Type B pancreatic cell (in vitro differentiated cells): ENCODE measurements at places on chromosomes 2 and 18. TPM values are rescaled to one million over a fixed set of nuclear protein-coding genes. Genes with fewer than 3 reads are reported as not detected.

DNA sequence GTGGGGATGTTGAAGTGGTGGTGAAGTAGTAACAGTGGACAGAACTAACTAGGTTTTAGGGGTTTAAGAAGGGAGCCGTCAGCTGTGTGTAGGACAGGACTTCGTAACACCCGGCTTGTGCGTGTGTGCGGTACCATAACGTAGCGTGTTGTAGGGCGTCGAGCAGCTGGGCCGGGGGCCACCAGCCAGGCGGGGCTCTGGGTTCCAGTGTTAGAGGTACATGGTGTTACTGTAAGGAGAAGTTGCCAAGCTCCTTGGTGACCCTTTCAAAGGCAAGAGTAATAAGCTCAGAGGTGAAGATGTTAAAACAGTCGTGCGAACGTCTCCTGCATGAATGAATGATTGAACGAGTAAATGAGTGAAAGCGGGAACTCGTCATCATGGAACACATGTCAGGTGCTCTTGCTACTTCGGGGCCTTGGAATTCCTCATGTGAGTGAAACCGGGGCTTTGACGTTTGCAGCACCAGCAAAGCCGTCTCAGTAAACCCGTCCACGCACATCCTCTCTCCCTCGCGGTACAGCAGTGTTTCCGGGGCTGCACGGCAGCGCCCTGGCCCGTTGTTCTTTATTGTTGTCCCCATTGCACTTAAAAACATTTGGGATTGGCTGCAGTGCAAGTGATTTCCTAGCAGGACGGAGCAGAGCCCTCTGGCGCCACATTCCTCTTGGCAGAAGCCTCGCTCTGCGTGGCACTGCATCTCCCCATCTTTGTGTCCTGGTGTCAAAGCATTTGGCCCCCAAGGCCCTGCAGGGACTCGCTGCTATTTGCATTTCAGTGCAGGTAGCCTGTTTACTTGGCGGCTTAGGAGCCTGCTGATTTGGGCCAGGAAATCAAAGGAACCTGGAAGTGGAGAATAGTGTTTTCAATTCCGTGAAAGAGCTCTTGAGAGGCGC, 115.0 kb downstream of the GBX2 start:
- peaks cover 9% of the 10 kb centered on the region for H3K27me3 ChIP-seq
- no peak for DNase-seq
- no peak overlapping the region for H3K27ac ChIP-seq
- no peak overlapping the region for H3K4me3 ChIP-seq

DNA sequence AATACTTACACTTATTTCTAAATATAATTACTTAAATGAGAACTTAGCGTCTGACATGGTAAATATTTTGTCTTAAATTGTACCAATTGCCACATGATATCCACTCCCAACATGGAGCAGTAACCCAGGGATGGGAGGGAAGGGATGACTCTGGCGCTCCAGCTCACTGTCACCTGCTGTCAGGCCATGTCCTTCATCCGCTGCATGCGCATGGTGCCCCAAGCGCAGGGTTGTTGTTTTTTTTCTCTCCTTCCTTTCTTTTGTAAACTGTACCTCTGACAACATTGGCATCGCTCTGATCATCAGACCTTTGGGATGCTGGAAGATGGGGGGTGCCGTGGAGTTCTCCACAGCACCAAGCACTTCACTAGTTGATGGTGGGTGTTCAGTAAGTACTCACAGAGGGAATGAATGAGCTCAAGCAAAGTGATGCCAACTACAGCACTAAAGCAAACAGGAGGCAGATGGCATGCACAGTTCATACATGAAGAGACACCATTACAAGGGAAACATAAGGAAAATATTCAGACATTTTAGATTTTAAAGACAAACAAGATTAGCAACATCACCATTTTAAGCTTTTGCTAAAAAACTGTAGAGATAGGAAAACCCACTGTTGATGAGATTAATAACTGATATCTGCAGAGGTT, 247.8 kb downstream of the GBX2 start:
- peaks cover 27% of the 10 kb centered on the region for H3K36me3 ChIP-seq
- H3K27me3 ChIP-seq, result no peaks in the 10 kb centered on the region
- H3K27ac ChIP-seq, result no peak overlapping the region
- H3K4me3 ChIP-seq, result no peak overlapping the region
- H3K4me1 ChIP-seq, result peaks cover 10% of the 10 kb centered on the region

DNA sequence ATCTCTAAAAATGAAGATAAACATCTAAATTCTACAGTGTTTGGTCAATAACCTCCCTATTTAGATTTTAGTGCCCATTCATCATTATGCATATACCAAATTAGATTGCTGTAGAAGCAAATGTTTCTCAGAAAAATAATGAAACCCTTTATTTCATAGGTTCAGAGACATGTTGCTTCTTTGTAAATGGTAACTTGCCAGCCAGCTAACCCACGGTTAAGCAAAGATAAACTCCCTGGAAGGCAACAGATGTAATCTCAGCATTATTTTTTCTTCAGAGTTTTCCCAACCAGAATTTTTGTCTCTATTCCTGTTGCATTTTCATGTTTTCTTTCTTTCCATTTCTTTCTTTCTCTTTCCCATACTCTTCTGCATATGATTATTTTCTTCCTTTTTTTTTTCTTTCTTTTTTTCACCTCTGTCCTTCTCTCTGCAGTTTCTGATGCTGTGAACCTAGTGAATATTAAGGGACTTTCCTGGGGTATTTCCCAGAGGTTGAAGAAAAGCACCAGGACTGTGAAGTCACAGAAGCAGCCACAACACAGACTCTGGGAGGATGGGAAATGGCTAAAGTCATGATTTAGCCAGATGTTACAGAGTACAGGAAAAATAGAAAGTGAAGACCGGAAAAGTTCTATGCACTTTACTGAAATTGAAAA, 50.0 kb upstream of the DSG1 start:
- no peak overlapping the region for H3K27ac ChIP-seq
- H3K4me1 ChIP-seq, result peaks cover 13% of the 10 kb centered on the region
- H3K4me3 ChIP-seq, result no peak overlapping the region
- no peak for DNase-seq

DNA sequence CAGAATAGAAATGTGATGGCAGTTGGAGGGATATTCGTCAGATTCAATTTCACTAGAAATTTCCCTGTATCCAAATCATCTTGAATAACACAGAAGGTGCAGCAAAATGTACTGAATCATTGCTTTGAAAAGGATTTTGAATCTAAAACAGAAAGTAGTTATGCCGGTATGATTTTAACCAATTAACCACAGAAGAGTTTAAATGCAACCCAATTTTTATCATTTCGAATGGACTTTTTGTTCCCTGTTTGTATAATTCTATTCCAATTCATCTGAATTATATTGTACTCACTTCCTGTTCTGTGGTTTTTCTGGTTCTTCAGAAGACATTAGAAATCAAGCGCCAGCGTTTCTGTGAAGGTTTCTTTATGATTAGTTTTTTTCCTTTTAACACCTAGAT, 190.4 kb downstream of the MYO3B start:
- peaks cover 74% of the 10 kb centered on the region for H3K27me3 ChIP-seq
- H3K4me3 ChIP-seq, result no peak overlapping the region
- no peak for DNase-seq
- no peaks in the 10 kb centered on the region for H3K36me3 ChIP-seq

DNA sequence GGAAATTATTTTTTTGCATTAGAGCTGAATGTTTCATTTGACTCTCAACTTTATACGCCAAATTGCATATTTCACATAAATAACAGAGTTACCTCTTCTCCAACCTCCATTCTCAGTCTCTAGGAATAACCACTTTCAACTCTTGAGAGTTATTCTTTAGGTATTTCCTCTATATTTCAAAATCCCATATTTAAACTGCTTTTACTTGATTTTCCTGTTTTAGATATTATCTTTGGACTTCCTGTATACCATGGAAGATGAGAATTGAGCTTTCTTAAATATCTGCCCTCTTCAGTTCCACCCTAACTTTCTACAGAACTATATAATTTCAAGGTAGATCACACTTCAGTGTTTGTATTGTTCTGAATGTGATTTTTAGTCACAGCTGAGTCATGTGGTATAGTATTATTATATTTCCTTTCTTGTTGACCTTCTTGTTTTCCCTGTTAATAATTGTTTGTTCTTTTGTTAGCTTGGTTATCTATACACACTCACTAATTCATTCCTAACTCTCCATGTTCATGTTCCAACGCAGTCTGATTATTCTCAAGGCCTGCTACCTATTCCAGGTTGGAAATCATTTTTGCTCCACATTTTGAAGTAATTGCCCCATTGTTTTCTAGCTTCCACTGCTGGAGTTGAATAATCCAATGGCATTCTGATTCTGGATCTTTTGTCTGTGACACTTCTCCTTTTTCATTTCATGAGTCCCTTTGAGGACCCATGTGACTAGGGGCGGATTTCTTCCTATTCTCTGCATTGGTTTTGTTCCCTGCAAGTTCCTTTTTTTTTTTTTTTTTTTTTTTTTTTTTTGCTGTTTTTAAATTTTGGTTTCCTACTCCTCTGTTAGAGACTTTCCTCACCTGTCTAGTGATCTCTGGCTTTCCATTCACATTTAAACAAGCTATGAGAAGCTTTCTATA, 156.8 kb upstream of the RBMS1 start:
- no peaks in the 10 kb centered on the region for H3K36me3 ChIP-seq
- no peak for DNase-seq
- peak overlapping the region; percentile 60 for H3K27ac ChIP-seq
- no peak overlapping the region for H3K4me3 ChIP-seq
- H3K27me3 ChIP-seq, result no peaks in the 10 kb centered on the region
- peaks cover 11% of the 10 kb centered on the region for H3K4me1 ChIP-seq

- peaks cover 8% of the 10 kb centered on the region for H3K4me1 ChIP-seq
- H3K27me3 ChIP-seq, result no peaks in the 10 kb centered on the region
- DNase-seq, result no peak
- H3K4me3 ChIP-seq, result no peak overlapping the region
- no peak overlapping the region for H3K27ac ChIP-seq
Observed at GRCh38 chr2:157785866-157786662, 90.1 kb downstream of the ACVR1 start.

- H3K36me3 ChIP-seq, result peaks cover 4% of the 10 kb centered on the region
- no peak overlapping the region for H3K27ac ChIP-seq
- H3K4me3 ChIP-seq, result no peak overlapping the region
- H3K4me1 ChIP-seq, result peaks cover 21% of the 10 kb centered on the region
Observed at GRCh38 chr2:109466674-109467575, 146.8 kb downstream of the SEPTIN10 start.

TMEM131 gene
- 34.8 and 41.3 TPM in 2 replicates for total RNA-seq

MSH2 gene
- total RNA-seq, result 32.5 and 53.3 TPM in 2 replicates

GRCh38 chr2:225190987-225191386, 148.7 kb upstream of the DOCK10 start:
- no peak for DNase-seq
- no peak overlapping the region for H3K27ac ChIP-seq
- no peak overlapping the region for H3K4me3 ChIP-seq
- no peaks in the 10 kb centered on the region for H3K36me3 ChIP-seq
- H3K4me1 ChIP-seq, result no peaks in the 10 kb centered on the region

REG3A gene
- total RNA-seq, result 0.95 and 4.0 TPM in 2 replicates

GRCh38 chr2:173963817-173964564, 1.2 kb downstream of the SP3 start:
- peaks cover 27% of the 10 kb centered on the region for H3K36me3 ChIP-seq
- peak; percentile 92 for DNase-seq
- peak overlapping the region; percentile 99 for H3K27ac ChIP-seq

NYAP2 gene
- 0.46 and 1.00 TPM in 2 replicates for total RNA-seq

SLC9A4 gene
- total RNA-seq, result 3.1 and 7.9 TPM in 2 replicates

DNA sequence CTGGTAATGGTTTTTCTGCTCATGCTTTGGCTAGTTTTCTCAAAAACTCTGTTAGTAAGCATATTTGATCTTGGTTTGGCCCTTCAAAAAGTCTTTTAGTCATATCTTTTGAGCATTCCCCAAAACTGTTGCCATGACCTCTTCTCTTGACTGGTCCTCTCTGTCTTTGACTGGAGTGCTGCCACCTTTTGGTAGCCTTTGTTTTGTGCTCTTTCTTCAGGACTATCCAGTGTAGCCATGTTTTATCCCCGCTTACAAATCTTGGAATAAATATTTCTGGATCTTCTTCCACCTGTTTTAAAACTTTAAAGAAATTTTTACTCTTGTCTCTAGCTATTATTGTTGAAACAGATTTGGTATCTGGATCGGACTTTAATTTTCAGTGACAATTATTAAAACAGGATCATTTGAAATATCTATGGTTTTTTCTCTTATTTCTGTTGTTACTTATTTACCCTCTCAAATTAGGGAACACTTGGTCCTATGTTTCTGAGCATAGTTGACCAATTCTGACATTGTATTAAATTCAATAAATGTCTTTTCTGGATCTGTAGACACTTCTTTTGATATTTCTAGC, 965 bp upstream of the ELOA2 start:
- no peak overlapping the region for H3K4me3 ChIP-seq
- H3K27ac ChIP-seq, result no peak overlapping the region
- H3K27me3 ChIP-seq, result no peaks in the 10 kb centered on the region
- H3K4me1 ChIP-seq, result no peaks in the 10 kb centered on the region
- DNase-seq, result no peak

GRCh38 chr2:197425550-197425949, 9.3 kb downstream of the SF3B1 start:
- H3K4me1 ChIP-seq, result peaks cover 31% of the 10 kb centered on the region

DNER gene
- 2.6 and 15.9 TPM in 2 replicates for total RNA-seq

GRCh38 chr2:11701751-11702301, 31.8 kb upstream of the NTSR2 start:
- H3K27ac ChIP-seq, result no peak overlapping the region
- no peaks in the 10 kb centered on the region for H3K36me3 ChIP-seq
- H3K27me3 ChIP-seq, result peaks cover under 1% of the 10 kb centered on the region
- no peak overlapping the region for H3K4me3 ChIP-seq
- peaks cover 5% of the 10 kb centered on the region for H3K4me1 ChIP-seq

- H3K4me1 ChIP-seq, result no peaks in the 10 kb centered on the region
- no peak for DNase-seq
- H3K4me3 ChIP-seq, result no peak overlapping the region
- H3K27ac ChIP-seq, result no peak overlapping the region
Observed at GRCh38 chr18:61703508-61703907, 189.3 kb downstream of the RNF152 start.

ALK gene
- 7.7 and 12.3 TPM in 2 replicates for total RNA-seq
